ENCODE measurements at places on chromosomes 16 and 17.

DNA sequence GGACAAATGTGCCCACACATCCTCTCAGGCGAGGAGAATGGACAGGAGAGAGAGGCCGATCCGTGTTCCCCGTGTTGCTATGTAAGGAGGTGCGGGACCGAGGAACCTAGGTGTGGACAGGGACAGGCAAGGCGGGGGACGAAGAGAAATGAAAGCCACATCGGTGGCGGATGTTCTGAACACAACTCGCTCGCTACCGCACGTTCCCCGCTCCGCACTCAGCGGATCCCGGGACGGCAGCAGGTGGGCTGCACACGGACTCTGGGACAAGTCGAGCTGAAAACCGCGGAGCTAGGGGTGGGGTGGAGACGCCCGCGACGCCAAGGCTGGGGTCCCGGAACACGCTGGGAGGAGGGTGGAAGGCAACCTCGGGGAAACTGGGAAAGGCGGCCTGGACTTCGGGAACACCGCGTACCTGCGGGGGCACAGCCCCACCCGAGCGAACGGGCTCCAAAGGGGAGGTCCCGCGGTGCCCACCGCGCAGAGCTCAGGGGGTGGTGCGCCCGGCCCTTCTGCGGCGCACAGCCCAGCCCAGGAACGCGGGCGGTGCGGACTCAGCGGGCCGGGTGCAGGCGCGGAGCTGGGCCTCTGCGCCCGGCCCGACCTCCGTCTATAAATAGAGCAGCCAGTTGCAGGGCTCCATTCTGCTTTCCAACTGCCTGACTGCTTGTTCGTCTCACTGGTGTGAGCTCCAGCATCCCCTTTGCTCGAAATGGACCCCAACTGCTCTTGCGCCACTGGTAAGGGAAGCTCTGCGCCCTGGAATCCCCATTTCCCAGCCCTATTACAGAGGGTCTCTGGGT is at the start of gene MT1E:
TSS of gene MT1E (plus strand) at position 642 of the 803 bp plus-strand sequence. CDS start at position 713, 71 bp downstream.
- DNase-seq, result no peak

GRCh38 chr16:78763821-78764440 is 664.5 kb downstream of the WWOX start:
- no peak for DNase-seq

DNA sequence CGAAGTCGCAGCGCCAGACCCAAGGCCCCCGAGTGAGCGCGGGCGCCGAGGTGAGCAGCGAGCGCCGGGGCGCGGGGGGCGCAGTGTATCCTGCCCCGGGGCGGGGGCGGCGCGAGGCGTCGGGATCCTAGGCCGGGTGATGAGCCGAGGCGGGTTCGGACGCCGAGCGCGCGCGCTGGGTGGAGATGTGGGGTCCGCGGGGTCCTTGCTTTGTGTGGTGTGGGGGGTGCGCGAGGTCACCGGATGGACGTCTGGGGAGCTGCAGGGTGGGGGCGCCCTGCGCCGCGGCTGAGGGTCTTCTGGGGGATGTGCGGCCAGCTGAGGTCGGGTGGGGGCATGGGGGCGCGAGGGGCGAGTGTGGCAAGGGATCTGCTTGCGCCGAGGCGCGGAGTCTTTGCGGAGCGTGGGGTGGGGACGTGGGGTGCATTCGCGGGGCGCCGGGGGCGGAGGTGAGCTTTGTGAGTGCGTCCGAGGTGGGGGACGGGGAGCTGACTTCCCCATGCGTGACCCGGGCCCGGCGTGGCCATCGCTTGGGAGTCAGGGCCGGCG is 560 bp downstream of the RAI1 start:
- peak; percentile 73 for DNase-seq

- DNase-seq, result no peak
Measured at GRCh38 chr16:8764525-8765250, 32.8 kb downstream of the TMEM186 start.

DNA sequence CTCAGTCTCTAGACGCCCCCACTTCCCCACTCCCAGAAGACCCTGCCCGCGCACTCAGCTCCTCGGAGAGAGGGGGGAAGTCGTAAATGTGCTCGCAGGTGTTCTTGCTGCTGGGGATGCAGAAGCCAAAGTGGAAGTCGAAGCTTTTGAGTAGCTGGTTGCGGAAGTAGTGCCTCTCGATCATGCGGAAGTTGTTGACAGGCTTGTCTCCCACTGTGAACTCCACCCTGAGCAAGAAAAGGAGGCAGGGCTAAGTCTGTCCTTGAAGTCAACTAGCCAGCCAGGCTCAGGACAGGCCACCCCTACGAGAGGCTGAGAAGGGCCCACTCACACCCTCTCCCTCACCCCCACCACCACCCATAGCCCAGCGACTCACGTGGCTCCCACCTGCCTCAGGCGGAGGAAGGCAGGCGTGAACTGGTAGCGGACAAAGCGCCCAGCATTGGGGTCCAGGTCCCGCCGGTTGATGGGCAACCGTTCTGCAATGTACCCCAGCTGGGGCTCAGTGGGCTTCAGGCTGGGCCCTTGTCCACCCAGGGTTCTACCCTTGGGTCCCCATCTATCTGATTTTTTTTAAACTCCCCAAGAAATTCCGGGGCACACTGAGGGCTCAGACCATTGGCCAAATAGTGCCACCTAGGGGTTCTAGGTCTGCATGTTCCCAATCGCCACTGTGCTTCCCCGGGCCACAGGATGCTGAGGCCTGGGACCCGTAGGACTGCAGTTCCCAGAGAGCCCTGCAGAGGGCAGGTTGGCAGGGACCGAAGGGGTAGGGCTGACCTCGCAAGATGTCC is 4.6 kb downstream of the UNC119 start:
- DNase-seq, result peak; percentile 87

DNA sequence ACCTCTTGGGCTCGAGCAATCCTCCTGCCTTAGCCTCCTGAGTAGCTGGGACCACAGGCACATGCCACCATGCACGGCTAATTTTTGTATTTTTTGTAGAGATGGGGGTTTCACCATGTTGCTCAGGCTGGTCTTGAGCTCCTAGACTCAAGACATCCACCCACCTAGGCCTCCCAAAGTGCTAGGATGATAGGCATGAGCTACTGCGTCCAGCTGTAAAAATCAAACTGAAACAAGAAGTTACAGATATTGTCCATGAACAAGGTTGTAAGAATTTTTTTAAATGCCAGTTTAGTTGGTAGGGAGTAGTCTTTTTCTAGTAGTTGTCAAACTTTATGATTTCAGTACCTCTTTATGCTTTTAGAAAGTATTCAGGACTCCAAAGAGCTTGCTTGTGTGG is 424.4 kb upstream of the PMFBP1 start:
- no peak for DNase-seq

GRCh38 chr17:17525956-17526355 is 29.8 kb upstream of the RASD1 start:
- no peak for DNase-seq

DNA sequence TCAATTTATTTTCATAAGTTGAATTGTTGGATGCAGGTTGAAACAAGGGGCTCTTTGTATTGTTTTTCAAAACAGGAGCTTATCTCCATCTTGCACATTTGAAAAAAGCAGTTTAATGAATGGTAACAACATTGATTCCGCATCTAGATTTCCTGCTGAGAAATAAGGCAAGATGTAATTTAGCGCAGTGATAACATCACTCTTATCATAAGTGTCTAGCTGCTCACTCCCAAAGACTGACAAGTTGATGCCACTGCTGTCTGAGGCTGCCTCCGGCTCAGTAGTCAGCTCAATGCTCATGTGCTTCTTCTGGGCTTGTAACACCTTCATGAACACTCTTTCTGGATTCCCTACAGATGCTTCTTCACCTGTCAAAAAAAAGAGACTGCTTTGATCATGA is 92.4 kb downstream of the KPNA2 start:
- DNase-seq, result no peak

DNA sequence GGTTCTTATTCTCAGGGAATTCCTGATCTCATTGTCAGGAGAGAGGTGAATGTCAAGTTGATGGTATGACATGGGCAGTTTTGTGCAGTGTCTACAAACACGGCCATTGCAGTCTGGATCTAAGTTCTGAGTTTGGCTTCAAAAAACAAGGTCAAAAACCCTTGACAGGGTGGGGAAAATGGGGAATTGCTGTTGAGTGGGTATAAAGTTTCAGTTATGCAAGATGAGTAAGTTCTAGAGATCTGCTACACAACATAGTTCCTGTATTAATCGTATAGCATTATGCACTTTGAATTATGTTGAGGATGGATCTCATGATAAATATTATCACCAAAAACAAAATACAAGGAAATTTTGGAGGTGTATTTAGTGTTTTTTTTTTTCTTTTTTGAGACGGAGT is 36.6 kb upstream of the CARMIL2 start:
- DNase-seq, result no peak

DNA sequence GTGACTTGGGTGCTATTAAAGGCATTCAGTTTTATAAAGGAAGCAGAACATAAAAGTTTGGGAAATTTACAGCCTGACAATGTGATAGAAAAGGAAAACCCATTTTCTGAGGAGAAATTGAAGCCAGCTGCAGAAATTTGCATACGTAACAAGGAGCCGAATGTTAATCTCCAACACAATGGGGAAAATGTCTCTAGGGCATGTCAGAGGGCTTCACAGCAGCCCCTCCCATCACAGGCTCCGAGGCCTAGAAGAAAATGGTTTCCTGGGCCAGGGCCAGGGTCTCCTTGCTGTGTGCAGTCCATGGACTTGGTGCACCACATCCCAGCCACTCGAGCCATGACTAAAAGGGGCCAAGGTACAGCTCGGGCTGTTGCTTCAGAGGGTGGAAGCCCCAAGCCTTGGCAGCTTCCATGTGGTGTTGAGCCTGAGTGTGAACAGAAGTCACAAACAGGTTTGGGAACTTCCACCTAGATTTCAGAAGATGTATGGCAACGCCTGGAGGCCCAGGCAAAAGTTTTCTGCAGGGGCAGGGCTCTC is 23.9 kb upstream of the TOM1L1 start:
- DNase-seq, result no peak

- DNase-seq, result no peak
Measured at GRCh38 chr17:63430223-63430622, 15.9 kb downstream of the CYB561 start.

DNA sequence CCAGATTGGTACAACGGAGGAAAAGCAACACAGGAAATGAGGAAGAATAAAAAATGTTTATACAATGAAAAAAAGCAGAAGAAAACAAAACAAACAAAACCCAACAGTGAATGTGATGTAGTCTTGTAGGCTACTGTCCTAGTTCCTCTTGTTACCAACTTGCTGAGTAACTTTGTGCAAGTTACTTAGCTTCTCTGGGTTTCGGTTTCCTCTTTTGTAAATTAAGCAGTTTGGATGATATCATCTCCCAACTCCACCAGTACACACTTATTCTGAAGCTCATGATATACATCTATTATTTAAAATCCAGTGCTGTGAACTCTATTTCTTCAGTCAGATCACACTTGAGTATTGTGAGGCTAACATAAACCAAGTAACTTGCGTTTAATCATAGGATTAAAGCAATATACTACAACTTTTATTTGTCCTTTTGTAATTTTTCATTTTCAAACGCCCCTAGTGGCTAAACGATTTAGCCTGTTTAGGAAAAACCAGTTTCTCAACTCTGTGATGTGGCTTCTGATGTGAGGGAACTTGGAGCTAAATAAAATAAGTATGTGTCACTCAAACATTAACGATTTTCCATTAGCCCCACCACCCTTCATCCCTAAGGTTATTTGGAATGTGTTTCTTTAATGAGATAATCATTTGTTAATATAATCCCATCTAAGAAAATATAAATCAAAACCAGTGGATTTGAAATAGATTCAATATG is 1.4 kb upstream of the UNK start:
- peak; percentile 73 for DNase-seq

DNA sequence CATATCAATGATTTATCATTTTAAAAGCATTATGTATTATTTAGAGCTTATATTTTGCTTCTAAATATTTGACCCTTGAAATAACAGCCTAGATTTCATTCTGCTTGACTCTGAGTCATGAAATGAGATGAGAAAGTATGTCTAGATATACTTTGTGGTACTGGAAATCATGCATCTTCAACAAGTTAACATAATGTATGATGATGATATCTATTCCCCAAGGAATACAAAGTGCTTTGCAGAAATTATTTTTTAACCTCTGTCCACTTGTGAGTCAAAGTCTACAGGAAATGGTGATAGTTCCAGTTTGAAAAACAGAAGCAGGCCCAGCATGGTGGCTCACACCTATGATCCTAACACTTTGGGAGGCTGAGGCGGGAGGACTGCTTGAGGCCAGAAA is 36.1 kb downstream of the GOSR1 start:
- no peak for DNase-seq

- no peak for DNase-seq
Measured at GRCh38 chr17:61474235-61474927, 22.2 kb downstream of the TBX4 start.

DNA sequence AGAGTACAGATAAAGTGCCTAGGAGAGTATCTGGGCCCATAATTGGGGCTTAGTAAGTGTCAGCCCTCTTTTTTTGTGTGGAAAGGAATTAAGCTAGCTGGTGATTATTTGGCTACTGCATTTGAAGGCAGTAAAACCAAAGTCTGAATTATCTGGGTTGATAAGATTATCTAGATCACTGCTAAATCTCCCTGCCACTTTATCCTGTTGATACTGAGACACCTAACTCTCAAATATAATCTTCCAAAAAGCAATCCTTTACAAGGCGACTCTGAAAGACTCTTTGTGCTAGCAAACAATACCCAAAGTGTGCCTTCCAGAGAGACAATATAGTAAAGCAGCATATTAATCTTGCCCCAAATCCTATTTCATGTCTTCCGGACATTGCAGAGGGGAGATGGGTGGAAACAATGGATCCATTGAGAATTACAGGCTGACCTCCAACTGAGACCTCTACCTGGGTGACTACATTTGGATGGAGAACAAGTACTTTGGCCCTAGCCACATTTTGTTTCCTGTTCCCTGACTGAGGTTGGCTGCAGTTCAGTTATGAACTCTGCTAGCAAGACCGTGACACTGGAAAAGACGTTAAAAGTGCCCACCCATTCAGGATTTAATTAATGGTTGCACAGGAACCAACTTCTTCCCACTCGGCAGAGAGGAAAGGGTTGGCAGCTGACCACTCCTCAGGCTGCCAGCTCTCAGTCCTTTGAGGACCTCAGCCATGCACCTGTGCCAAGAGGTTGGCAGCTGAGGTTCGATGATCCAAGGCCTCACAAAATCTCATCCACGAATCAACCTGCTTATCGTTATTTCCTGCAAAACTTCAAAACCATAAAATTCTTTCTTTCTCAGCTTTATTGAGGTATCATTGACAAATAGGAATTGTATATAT is 72.6 kb downstream of the SYCE1L start:
- no peak for DNase-seq

GRCh38 chr16:15739950-15740349 is 89.9 kb downstream of the NDE1 start:
- no peak for DNase-seq

GRCh38 chr17:10052106-10052813 is 146.1 kb downstream of the GAS7 start:
- peak; percentile 65 for DNase-seq

DNA sequence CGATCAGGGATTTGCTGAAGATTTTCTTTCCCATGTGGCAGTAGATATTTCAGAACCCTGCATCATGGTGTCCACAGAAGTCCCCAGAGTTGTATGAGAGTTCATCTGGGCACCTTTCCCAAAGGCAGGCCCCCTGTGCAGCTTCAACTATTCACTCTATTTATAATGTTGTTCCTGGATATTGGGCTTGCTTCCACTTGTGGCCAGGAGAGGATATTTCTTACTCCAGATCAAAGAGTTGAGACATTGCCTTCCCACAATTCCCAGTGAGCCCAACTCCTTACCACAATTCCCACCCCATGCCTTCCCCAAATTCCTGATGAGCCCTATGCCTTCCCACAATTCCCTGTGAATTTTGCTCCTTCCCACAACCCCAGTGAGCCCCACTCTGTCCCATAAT is 206.9 kb downstream of the WWOX start:
- no peak for DNase-seq

- DNase-seq, result no peak
Measured at GRCh38 chr17:29158096-29158487, 22.1 kb downstream of the MYO18A start.
